ENCODE measurements at places on chromosomes 3 and 15.

DNA sequence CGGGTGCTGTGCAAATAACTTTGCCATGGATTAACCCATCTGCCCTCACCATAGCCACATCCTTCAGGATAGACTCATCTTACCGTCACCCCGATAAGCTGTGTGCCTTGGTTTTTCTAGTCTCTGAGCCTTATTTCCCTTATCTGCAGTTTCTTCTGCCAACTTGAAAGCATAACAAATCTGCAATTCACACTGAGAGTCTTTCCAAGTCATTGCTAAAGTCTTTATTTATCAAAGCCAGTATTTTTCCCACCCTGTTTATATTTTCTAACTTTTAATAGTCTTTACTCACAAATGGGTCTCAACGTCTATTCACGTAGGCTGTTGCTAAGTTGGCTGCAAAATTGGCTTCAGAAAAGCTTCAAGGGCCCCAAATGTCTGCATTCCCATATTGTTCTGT, 61.6 kb upstream of the SUCLG2 start:
- DNase-seq: no peak

DNA sequence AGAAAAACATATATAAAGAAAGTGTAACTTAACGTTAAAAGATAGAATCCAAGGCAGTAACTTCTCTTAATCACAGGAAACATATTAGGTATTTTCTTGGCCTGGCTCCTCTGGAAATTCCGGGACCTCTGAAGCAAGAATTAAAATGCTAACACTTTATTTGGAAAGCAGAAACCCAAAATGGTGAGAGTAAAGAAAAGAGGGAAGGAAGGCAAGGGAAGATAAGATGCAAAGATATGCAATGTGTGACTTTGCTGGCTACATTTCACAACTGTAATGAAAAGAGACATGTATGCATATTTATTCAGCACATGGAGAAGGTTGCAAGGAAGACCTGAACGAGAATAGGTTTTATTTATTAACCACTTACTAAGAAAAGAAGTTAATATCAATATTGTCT, 372.5 kb downstream of the TBL1XR1 start:
- DNase-seq: no peak

DNA sequence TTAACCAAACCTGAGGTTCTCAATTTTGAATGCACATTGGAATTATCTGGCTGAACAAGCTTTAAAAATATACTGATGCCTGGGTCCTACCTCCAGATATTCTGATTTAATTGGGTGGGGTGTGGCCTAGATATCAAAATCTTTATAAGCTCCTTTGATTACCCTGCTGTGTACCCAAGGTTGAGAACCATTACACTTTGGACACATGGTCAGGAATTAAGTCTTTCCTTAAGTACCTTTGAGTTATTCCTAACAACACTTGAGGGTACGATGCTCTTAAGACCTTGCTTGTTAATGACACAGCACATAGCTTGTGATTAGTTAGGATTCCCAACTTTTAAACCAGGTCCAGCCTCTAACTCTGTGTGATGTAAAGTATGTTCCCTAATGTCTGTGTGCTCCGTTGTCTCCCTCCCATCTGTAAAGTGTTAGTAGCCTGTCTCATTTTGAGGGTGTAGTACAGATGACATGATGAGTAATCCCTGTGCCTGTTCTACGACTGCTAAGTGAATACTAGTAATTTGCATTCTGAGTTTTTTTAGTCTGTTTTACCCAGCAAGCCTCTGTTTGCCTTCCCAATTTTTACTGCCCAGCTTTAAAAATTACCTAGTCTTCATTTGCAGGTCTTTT, 154.9 kb downstream of the KLHL25 start:
- peak; percentile 61 for DNase-seq

GRCh38 chr3:152331998-152332397, 63.3 kb downstream of the MBNL1 start:
- no peak for DNase-seq

DNA sequence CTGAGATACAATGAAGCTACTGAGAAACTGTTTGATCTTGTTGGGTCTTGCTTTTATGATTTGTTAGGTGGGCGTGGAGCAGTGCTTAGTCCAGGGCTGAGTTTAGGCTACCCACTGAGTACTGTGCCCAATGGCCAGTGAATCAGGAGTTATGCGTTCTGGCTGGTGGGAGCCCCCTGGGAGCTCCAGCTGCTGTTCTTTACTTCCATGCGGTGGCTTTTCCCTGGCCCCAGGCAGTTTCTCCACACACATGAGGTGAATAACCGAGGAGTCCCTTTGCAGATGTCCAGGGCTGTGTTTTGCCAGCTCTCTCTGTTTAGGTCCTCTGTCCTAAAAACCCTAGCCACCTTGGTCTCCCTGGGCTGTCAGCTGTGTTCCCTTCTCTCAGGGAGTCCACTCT, 106.5 kb downstream of the KLF13 start:
- DNase-seq: no peak

GRCh38 chr3:15347737-15348110, 15.3 kb upstream of the SH3BP5 start:
- no peak for DNase-seq

GRCh38 chr3:87148020-87148419, 79.1 kb upstream of the CHMP2B start:
- DNase-seq: no peak

GRCh38 chr3:97910931-97911351, 61.3 kb downstream of the RIOX2 start:
- peak; percentile 36 for DNase-seq

- DNase-seq: no peak
These were observed 37.9 kb downstream of the NTRK3 start for GRCh38 chr15:88218557-88219221.

All from activated CD4-positive, alpha-beta T cell treated with anti-CD3 and anti-CD28 coated beads, Interleukin-10, Interleukin-2, amounts not matched to agents 100 ng/mL and 50 ng/mL, durations not matched to agents 16 hours and 8 hours (primary cell).